ENCODE measurements at places on chromosomes 6 and 20. TPM values are rescaled to one million over a fixed set of nuclear protein-coding genes. Genes with fewer than 3 reads are reported as not detected.

The MEP1A gene
- total RNA-seq = not detected

The MTHFD1L gene
- 17.3 TPM for total RNA-seq

The PI16 gene
- total RNA-seq = 65.7 TPM

GRCh38 chr6:3911130-3911529 lies 62.0 kb downstream of the FAM50B start:
- DNase-seq = no peak

DNA sequence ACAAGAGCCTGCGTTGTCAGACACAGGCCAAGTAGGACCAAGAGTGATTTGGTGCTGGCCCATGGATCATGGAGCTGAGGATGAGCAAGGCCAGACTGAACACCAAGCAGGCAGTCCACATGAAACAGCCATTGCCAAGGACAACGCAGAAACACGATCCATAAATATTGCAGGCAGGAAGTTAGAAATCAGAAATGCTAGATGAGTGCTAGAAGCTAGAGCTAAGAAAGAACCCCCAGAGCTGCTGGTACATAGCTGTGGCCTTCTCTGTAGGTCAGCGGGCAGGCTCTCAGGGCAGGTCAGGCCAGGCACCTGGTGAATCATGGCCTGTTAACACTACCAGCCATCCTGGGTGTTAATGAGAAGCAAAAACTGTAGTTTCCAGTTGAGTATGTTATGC lies 119.7 kb downstream of the ALDH8A1 start:
- no peak for DNase-seq

DNA sequence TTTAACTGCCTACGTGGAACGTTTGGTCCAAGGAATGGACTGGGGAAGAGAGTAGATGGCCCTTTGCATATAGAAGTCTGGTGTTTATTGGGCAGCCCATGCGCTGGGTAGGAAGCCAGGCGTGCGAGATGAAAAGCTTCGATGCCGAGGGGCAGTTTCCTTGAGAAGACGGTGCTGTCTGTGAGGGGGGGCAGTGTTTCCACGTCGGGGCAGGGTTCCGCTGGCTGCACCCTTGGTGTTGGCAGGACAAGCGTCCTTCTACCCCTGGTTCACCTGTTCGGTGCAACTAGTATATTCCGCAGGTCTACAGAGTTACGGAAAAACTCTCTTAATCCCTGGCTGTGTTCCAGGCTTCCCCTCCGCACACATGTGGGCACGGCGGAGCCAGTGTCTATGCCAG lies 88.2 kb downstream of the SMOC2 start:
- no peak for DNase-seq

- DNase-seq = peak; percentile 93
These were observed 70.2 kb downstream of the CEP57L1 start for GRCh38 chr6:109165392-109165974.

GRCh38 chr20:53579581-53580375 lies 13.9 kb downstream of the ZNF217 start:
- peak; percentile 64 for DNase-seq

GRCh38 chr6:81606965-81607381 lies 145.5 kb downstream of the TENT5A start:
- no peak for DNase-seq

DNA sequence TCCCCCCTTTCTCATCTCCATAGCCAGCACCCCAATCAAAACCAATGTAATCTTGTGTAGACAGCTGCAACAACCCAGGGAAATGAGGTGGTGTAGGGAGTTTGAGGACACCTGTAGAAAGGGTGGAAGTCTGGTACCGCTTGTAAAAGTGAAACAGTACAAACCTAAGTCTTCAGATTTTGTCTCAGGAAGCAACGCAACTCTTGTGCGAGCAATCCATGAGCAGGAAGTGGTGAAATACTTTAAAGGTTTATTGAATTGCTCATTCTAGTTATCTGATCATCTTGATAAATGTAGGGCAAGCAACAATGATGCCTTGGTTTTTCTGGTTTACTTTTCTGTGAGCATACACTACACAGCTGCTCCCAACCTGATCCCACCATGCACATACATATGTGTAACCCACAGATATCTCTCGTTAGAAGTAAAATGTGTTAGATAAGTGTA lies 71.1 kb upstream of the THEMIS start:
- DNase-seq = no peak

DNA sequence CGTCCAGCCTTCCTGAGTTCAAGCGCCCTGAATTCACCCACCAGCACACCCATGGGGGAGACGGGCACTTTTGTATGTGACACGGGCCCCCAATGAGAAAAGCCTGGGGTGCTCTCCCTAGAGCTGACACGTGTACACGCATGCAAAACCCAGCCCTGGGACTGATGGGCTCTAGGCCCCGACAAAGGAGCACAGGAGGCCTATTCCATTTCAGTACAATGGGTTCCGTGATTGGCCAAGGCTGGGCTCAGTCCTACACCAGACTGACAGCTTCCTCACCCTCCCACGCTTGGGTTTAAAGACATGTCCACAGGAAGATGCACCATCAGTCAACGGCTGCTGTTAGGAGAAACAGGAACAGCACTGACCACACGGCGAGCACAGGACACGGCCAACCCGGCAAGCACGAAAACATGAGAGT lies 8.8 kb downstream of the ZBTB46 start:
- DNase-seq = no peak

DNA sequence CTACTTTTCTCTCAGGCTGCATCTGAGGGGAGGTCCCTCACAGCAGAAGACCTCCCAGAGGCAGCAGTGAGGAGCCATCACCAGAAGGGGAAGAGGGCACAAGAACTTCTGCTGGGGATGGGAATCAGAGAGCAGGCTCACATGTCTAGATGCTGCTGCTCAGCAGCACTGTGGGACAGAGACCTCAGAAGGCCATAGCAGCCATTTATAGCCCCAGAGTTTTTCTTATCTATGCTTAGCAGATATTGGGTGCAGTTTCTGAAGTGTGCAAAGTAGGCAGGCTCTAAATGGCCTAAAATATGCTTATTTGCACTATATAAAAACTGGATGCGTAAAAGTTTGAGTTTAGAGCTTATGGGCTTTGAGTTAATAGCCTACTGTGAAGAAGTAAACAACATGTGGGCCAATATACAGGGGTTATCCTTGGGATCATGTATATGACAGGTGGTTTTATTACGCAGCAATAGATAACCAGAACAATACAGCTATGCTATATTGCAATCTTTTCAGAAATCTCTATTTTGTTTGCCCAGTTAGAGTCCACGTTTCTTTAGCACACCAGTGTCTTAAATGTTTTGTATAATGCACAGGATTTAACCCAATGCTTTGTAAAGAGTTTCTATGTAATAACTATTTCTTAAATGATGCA lies 60.2 kb upstream of the TMEM244 start:
- no peak for DNase-seq

Data from muscle of leg (tissue), 16 donors.